ENCODE measurements at places on chromosomes 7 and 10.

GRCh38 chr10:11797847-11798633, 25.1 kb upstream of the PROSER2 start:
- DNase-seq, result no peak

- no peak for DNase-seq
Observed at GRCh38 chr10:106479636-106480035, 684.9 kb downstream of the SORCS1 start.

GRCh38 chr10:104339469-104340110, 1.3 kb upstream of the ITPRIP start:
- no peak for DNase-seq

GRCh38 chr10:93461109-93461806, 20.9 kb downstream of the MYOF start:
- no peak for DNase-seq

DNA sequence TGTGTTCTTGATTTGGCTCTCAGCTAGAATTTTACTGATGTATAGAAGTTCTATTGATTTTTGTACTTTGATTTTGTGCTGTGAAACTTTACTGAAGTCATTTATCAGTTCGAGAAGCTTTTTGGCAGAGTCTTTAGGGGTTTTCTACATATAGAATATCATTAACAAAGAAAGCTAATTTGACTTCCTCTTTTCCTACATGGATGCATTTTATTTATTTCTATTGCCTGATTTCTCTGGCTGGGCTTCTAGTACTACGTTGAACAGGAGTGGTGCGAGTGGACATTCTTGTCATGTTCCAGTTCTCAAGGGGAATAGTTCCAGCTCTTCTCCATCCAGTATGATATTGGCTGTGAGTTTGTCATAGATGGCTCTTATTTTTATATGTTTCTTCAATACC, 65.4 kb downstream of the RNF133 start:
- DNase-seq, result no peak

DNA sequence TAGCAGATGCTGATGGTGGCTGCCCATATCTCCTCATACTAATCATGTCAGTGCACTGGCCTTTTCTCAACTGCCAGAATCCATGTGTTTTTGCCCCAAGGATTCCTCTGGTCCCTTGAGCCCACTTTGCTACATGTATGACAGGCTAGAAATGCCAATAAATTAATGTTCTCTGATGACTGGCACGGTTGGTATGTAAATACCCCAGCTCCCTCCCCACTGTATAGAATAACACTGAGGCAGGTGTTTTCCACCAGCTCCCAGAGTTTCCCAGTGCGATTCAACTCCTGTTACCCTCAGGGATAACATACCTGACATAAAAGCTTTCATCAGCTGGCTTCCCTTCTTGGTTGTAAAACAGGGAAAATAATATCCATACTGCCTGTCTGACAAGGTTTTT, 9.0 kb upstream of the PLEKHS1 start:
- no peak for DNase-seq

DNA sequence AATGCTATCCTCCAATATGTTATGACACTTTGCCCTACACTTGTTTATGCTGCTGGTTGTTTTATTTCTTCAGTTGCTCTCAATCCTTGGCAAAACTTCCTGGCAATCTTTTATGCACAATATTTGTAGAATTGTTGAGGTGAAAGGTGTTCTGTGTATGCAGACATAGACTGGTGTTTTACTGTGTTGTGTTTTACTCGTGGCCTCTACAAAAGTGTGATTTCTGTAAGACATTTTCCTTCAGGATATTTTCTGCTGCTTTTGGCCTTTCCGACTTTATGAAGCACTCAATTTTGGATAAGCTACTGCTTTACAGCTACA, 21.8 kb downstream of the GLCCI1 start:
- no peak for DNase-seq

DNA sequence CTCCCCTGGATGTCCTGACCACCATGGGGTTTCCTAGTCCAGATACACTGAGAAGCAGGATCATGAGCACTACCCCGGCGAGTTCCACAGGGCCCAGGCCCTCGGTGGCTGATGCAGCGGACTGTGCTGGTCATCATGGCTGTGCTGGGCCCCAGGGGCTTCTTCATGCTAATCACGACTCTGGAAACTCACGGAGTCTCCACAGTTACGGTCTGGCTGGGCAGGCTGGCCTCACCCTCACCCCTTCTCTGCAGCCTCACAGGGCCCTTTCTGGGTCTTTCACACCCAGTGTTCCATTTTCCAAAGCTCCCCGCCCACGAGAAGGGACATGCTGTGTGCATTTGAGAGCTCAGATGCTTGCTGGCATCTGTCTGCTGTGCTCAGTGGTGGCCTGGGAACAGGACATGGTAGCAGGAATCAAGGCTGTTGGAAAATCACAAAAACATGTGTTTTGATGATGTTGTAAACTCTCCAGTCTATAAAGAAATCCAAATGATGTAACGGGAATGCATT, 119.0 kb downstream of the PTPN20 start:
- DNase-seq, result no peak

DNA sequence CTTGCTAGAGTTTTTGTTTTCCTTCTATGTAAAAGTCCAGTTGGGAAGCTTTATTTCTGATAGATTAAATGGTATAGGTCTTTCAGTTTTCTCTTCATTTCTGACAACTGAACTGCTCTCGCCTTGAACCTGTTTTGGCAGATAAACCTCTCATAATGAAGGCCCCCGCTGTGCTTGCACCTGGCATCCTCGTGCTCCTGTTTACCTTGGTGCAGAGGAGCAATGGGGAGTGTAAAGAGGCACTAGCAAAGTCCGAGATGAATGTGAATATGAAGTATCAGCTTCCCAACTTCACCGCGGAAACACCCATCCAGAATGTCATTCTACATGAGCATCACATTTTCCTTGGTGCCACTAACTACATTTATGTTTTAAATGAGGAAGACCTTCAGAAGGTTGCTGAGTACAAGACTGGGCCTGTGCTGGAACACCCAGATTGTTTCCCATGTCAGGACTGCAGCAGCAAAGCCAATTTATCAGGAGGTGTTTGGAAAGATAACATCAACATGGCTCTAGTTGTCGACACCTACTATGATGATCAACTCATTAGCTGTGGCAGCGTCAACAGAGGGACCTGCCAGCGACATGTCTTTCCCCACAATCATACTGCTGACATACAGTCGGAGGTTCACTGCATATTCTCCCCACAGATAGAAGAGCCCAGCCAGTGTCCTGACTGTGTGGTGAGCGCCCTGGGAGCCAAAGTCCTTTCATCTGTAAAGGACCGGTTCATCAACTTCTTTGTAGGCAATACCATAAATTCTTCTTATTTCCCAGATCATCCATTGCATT, 27.1 kb downstream of the MET start:
- DNase-seq, result no peak

DNA sequence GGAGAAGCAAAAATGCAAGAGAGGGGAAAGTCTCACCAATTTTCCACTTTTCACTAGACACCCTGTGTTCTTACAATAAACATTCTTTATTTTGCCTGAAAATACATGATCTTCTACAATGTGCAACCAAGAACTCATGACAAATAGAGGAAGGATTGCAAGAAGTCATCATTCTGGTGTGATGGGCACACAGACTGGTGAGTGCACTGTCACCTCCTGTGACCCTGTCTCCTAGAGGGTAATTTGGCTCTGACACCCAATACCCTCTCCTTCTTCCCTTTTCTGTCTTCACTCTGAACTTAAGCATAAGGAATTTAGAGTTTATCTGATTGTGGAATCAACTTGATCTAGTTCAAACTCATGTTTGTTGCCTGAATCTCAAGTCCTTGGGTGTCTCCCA, 153.7 kb downstream of the SH2D4B start:
- DNase-seq, result no peak

GRCh38 chr10:15879663-15880062, 19.4 kb upstream of the MINDY3 start:
- no peak for DNase-seq

GRCh38 chr7:123771846-123772245, 23.0 kb upstream of the WASL start:
- DNase-seq, result no peak

Measured in stimulated activated CD8-positive, alpha-beta memory T cell treated with anti-CD3 and anti-CD28 coated beads, Interleukin-15, amount 100 ng/mL, for 4 hours (primary cell).